Smooth muscle cell of the umbilical artery (primary cell): ENCODE measurements at places on chromosomes 3 and 15. TPM values are rescaled to one million over a fixed set of nuclear protein-coding genes. Genes with fewer than 3 reads are reported as not detected.

Gene LNP1
- 3.3 and 3.9 TPM in 2 replicates for total RNA-seq

Gene GRAMD2A
- total RNA-seq = 0.28 and 0.30 TPM in 2 replicates

Gene DUOX1
- not detected in 2 replicates for total RNA-seq

Gene CMTM7
- 1.8 and 7.2 TPM in 2 replicates for total RNA-seq

Gene C3orf49
- not detected in 2 replicates for total RNA-seq

Gene TMEM108
- total RNA-seq = under 0.01 and 0.23 TPM in 2 replicates

Gene SLC35G2
- total RNA-seq = 4.5 and 9.0 TPM in 2 replicates

Gene IL5RA
- total RNA-seq = not detected in 2 replicates

Gene WWTR1
- total RNA-seq = 33.3 and 56.1 TPM in 2 replicates

Gene IQCB1
- 13.4 and 28.0 TPM in 2 replicates for total RNA-seq

Gene NPAP1
- not detected in 2 replicates for total RNA-seq

Gene ALPK3
- total RNA-seq = 0.89 and 9.8 TPM in 2 replicates

Gene CHRD
- total RNA-seq = 0.55 and 0.59 TPM in 2 replicates

Gene HIGD2B
- total RNA-seq = not detected in 2 replicates

Gene MFSD1
- 139 and 228 TPM in 2 replicates for total RNA-seq

Gene SACM1L
- total RNA-seq = 39.5 and 67.6 TPM in 2 replicates
